ENCODE measurements at places on chromosomes 3 and 15. TPM values are rescaled to one million over a fixed set of nuclear protein-coding genes. Genes with fewer than 3 reads are reported as not detected.
A peak's percentile ranks its signal among the peaks of the same experiment; 100 is the strongest.

The C3orf80 gene
- total RNA-seq, result not detected

The HYKK gene
- total RNA-seq, result 0.82 TPM

The FLNB gene
- 12.8 TPM for total RNA-seq

DNA sequence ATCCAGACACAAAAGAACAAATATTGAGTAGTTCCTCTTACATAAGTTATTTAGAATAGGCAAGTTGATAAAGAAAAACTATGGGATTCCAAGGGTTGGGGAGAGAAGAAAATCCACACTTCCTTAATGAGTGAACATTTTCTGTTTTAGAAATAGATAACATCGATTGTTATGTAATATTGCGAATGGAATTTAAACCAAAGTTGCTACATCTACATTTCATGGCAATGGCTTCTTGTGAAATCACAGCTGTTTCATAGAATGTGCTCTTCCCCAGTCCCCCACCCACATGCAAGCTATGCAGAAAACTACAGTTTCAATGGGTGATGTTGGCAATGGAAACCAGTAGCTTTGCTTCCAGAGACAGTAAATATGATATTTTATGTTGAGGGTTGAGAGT, 1639.5 kb downstream of the SI start:
- H3K4me3 ChIP-seq, result no peak overlapping the region
- no peak overlapping the region for H3K27ac ChIP-seq
- H3K27me3 ChIP-seq, result no peaks in the 10 kb centered on the region
- DNase-seq, result no peak
- no peaks in the 10 kb centered on the region for H3K36me3 ChIP-seq

DNA sequence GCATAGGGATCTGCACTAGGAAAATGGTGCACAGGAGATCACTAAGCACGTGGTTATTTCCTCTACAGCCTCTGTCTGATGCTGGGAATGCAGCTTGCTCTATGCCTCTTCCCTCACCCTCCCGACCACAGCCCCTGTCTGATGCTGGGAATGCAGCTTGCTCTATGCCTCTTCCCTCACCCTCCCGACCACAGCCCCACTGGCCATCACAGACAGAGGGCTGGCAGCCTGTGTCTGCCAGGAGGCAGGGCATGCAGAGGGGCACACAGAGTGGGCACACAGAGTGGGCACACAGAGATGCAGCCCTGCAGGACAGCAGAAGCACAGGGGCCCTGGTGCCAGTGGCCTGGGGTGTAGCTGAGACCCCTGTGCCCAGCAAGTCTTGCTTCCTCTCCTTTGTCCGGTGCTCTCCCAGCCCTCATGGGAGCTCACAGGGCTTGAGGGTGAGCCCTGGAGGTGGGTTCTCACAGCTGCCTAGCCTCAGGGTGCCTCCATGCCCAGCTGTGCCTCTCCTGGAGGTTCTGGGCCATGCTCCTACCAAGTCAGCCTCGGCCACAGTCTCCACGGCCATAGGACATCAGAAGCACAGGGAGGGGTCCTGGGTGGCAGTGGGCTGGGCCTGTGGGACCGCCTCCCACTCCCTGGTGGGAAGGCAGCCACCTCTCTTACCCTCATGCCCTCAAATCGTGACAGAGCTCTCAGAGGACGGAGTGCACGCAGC, 65.8 kb downstream of the EXOG start:
- H3K36me3 ChIP-seq, result no peaks in the 10 kb centered on the region
- no peak overlapping the region for H3K4me3 ChIP-seq
- no peak overlapping the region for H3K27ac ChIP-seq
- H3K4me1 ChIP-seq, result no peaks in the 10 kb centered on the region
- DNase-seq, result no peak

- H3K4me1 ChIP-seq, result no peaks in the 10 kb centered on the region
- no peaks in the 10 kb centered on the region for H3K36me3 ChIP-seq
- H3K4me3 ChIP-seq, result no peak overlapping the region
- H3K27me3 ChIP-seq, result no peaks in the 10 kb centered on the region
- H3K27ac ChIP-seq, result no peak overlapping the region
- DNase-seq, result no peak
Observed at GRCh38 chr3:179526989-179527391, 35.7 kb upstream of the ACTL6A start.

DNA sequence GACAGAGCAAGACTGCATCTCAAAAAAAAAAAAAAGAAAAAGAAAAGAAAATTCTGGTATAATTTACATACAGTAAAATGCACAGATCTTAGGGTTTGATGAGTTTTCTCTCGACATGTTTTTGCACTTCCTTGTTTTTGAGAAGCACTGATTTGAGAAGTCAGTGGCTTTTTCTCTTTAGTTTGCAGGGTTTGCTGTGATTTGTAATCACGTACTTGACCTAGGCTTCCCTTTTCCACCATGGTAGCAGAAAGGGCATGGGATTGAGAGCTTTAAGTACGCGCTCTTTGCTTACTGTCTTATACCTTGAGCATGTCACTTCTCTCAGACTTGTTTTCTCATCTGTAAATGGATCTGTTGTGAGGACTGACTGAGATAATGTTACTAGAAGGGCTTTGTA, 4.1 kb downstream of the VHL start:
- no peak overlapping the region for H3K27ac ChIP-seq
- H3K4me3 ChIP-seq, result no peak overlapping the region
- peaks cover 30% of the 10 kb centered on the region for H3K4me1 ChIP-seq
- no peaks in the 10 kb centered on the region for H3K27me3 ChIP-seq
- H3K36me3 ChIP-seq, result peaks cover 21% of the 10 kb centered on the region

DNA sequence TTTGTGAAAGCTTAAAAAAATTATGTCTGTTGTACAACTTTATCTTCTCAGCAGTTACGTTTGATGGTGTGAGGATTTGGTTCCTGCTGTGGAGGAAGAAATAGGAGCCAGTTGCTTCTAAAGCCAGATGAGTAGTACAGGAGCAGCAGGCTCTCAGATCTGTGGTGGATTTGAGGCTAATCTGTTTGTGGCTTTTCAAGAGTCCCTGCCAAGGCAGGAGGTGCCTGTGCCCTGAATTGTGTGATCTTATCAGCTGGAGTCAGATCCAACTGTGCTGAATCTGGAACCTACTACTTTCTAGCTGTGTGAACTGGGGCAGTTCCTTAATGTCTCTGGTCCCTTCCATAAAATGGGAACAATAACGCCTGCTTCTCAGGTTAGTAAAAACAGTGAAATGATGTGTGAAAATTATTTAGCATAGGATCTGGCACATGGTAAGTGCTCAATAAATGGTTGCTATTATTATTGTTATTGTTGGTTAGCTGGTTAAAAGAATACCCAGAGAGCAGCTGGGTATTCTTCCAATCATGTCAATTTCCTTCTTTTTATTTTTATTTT, 7.7 kb downstream of the CLDN11 start:
- peaks cover 10% of the 10 kb centered on the region for H3K4me1 ChIP-seq
- H3K27me3 ChIP-seq, result no peaks in the 10 kb centered on the region
- no peak overlapping the region for H3K4me3 ChIP-seq

DNA sequence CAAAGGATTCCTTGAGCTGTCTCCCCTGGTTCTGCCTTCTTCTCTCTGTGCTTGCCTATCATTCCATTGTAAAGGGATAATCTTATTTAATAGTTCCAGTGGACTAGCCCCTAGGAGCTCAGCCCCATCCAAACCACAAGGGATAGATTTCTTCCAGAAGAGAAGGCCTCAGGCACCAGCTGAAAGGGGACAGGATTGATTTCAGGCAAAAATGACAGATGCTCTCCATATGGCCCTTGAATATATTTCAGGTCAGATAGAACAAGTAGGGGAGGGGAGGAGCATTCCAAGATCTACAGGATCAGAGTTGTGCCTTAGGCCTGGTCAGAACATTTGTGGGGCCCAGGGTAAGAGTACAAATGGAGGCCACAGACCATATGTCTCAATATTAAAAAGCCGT, 85.3 kb downstream of the RPLP1 start:
- no peak for DNase-seq
- no peaks in the 10 kb centered on the region for H3K36me3 ChIP-seq
- H3K4me1 ChIP-seq, result no peaks in the 10 kb centered on the region

GRCh38 chr3:43294975-43295374, 8.6 kb downstream of the SNRK start:
- H3K27ac ChIP-seq, result peak overlapping the region; percentile 21
- H3K4me1 ChIP-seq, result peaks cover 86% of the 10 kb centered on the region
- peak overlapping the region; percentile 3 for H3K4me3 ChIP-seq
- H3K27me3 ChIP-seq, result no peaks in the 10 kb centered on the region
- no peak for DNase-seq

DNA sequence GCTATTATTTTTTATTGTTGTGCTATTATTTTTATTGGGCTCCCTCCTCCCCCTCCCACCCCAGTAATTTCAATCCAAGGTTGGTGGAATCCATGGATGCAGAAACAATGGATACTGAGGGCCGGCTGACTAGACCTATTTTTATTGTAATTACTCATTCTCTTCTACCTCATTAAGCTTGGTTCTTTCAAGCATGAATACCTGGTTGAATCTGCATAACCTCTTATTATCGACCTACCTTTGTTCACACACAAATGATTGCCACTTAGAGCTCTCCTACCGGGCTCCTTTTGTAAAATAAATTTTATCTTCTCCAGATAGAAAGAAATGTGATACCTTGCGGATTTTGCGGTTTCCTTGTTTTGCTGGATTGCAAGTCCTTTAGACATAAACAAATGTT, 31.6 kb downstream of the BTD start:
- H3K36me3 ChIP-seq, result no peaks in the 10 kb centered on the region
- H3K27me3 ChIP-seq, result no peaks in the 10 kb centered on the region
- peaks cover 21% of the 10 kb centered on the region for H3K4me1 ChIP-seq
- no peak overlapping the region for H3K4me3 ChIP-seq

DNA sequence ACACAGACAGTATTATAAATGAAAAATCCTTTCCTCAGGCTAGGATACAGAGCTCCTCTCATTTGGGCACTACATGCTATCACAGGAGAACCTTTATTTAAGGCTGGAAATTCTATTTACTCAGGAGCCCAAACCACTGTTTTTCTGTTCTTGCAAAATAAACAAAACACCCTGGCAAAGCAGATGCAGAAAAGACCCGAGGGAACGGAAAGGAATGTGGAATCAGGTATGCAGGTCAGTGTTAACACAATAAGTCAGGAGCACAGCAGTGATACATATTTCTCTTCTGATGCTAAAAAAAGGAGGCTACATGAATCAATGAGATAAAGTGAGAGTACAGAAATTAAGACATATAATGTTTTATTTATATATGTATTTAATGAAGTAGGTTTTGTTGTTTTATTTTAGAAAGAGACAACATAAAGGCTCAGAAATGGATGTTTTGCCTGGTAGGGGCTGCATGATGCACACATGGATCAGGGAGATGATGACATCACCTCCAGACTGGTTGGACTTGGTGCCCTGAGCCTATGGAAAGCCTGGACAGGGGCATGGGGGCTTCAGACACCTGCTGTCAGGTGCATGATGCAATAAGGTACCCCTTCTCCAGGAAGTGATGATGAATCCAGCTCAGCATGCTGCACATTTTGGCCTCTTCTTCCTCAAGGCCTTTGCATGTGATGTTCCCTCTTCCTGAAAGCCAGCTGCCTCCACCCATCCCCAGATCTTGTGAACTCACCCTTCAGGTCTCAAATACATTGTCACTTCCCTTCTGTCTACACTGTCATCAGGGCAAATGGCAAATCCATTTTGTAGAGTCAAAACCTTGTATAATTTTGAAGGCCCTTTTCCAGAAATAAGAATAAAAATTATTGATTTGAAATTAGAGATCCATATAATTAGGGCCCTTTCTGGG, 19.1 kb upstream of the RBP1 start:
- no peak for DNase-seq
- H3K27ac ChIP-seq, result no peak overlapping the region
- no peaks in the 10 kb centered on the region for H3K36me3 ChIP-seq
- H3K4me3 ChIP-seq, result no peak overlapping the region
- no peaks in the 10 kb centered on the region for H3K4me1 ChIP-seq

GRCh38 chr15:63699101-63699785, 102.1 kb downstream of the FBXL22 start:
- H3K27ac ChIP-seq, result no peak overlapping the region
- H3K4me1 ChIP-seq, result no peaks in the 10 kb centered on the region
- DNase-seq, result no peak
- H3K36me3 ChIP-seq, result peaks cover 22% of the 10 kb centered on the region
- no peak overlapping the region for H3K4me3 ChIP-seq

DNA sequence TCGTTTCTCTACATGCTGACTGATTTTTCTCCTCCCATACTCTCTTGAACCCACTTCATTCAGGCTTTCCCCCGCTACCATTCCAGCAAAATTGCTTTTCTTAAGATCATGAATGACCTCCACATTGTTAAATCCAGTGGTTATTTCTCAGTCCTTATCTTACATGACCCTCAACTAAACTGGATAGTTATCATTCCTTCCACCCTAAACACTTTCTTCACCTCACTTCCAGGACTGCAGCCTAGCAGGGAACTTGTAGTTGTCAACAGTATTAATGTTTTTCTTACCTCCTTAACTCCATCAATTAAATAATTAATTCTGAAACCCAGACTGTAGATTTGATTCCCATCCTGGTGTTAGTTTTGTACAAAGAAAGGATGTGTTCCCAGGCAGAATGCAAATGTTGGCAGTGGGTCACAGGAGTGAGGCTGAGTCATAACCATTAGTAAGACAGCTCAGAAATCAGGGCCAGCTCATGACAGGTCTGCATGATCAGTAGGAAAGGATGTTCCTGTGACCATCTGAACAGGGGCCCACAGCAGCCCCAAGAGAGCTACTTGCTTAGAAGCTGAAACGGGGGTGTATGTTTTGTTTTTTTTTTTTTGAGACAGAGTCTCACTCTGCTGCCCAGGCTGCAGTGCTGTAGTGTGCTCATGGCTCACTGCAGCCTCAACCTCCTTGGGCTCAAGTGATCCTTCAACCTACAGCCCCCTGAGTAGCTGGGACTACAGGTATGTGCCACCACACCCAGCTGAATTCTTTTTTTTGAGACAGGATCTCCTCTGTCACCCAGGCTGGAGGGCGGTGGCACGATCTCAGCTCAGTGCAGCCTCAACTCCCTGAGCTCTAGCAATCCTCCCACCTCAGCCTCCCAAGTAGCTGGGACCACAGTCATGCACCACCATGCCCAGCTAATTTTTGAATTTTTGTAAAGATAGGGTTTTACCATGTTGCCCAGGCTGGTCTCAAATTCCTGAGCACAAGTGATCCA, 9.1 kb downstream of the BCL2L10 start:
- H3K4me3 ChIP-seq, result no peak overlapping the region
- H3K27me3 ChIP-seq, result peaks cover 7% of the 10 kb centered on the region
- H3K4me1 ChIP-seq, result no peaks in the 10 kb centered on the region
- H3K36me3 ChIP-seq, result no peaks in the 10 kb centered on the region
- no peak overlapping the region for H3K27ac ChIP-seq
- no peak for DNase-seq

GRCh38 chr3:175274474-175275218, 415.5 kb downstream of the NAALADL2 start:
- no peaks in the 10 kb centered on the region for H3K4me1 ChIP-seq
- no peak overlapping the region for H3K27ac ChIP-seq
- H3K4me3 ChIP-seq, result no peak overlapping the region

- H3K4me3 ChIP-seq, result no peak overlapping the region
- H3K4me1 ChIP-seq, result no peaks in the 10 kb centered on the region
- H3K27ac ChIP-seq, result no peak overlapping the region
- no peak for DNase-seq
- no peaks in the 10 kb centered on the region for H3K36me3 ChIP-seq
- no peaks in the 10 kb centered on the region for H3K27me3 ChIP-seq
Observed at GRCh38 chr15:36008719-36009118, 462.8 kb upstream of the DPH6 start.
